ENCODE measurements at places on chromosomes 12 and 14.

DNA sequence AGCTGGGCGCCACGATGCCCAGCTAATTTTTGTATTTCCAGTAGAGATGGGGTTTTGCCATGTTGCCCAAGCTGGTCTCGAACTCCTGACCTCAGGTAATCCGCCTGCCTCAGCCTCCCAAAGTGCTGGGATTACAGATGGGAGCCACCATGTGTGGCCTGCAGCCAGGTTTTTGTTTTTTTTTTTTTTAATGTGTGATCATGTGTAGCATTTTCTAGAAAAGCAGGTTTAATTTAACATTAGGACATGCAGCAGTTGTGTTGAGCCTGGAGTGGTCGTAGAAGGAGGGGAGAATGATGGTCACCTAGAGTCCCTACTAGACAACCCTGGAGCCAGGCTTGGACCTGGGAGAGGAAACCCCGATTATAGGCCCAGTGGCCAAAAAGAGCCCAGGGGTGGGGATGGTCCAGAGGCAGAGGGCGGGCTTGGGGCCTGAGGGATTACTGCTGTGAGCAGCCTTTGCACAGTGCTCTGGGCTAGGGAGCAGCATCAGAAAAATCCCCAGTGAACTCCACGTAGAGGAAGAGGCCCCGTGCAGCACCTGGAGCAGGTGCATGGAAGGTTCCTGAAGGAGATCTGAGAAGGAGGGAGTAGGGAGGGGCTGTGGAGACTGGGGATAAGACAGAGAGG is 13.6 kb downstream of the DLK1 start:
- DNase-seq = no peak

GRCh38 chr12:51210690-51211395 is 7.0 kb downstream of the POU6F1 start:
- DNase-seq = no peak

DNA sequence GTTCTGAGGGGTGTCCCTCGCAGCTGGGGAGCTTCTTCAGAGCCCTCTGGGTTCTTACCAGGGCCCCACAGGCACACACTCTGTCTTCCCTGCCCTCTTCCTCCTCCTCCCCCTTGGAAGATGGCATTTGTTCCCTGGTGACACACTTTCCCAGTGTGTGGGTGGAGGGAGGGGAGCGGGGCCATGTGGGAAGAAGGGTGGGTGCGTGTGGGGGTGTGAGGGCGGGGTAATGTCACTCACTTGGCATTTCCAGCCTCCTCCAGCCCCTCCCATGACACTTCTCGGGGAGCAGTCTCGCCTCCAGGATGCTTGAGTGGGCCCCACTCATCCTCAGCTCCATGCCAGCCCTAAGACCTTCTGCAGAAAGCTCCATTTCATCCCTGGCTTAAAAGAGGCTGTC is 61.3 kb downstream of the ADCK1 start:
- no peak for DNase-seq

- no peak for DNase-seq
These were observed at the start of gene GRIN2B for GRCh38 chr12:13981296-13981962. Gene GRIN2B (minus strand): TSS chr12:13981602. CDS start chr12:13866208, 115,394 bp downstream.

- no peak for DNase-seq
These were observed 7.6 kb upstream of the IFI27 start for GRCh38 chr14:94102768-94103482.

- DNase-seq = no peak
These were observed 154.9 kb downstream of the MED13L start for GRCh38 chr12:116122628-116123027.

DNA sequence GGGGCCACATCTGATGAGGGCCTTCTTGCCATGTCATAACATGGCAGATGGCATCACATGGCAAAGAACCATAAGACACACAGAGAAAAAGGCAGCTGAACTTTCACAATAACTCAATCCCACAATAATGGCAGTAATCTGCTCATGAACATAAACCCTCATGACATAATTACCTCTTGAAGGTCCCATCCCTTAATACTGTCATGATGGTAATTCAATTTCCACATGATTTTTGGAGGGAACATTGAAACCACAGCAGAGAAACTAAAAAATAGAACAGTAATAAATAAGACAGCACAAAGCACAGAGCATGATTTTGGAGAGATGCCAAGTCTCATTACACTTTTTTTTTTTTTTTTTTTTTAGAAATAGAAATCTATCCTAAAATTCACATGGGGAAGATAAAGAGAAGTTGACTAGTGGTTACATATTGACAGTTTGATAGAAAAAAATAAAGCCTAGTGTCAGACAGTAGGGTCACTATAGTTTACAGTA is 61.8 kb upstream of the ATF7IP start:
- no peak for DNase-seq

GRCh38 chr12:29147731-29148595 is 1.1 kb upstream of the FAR2 start:
- DNase-seq = no peak

DNA sequence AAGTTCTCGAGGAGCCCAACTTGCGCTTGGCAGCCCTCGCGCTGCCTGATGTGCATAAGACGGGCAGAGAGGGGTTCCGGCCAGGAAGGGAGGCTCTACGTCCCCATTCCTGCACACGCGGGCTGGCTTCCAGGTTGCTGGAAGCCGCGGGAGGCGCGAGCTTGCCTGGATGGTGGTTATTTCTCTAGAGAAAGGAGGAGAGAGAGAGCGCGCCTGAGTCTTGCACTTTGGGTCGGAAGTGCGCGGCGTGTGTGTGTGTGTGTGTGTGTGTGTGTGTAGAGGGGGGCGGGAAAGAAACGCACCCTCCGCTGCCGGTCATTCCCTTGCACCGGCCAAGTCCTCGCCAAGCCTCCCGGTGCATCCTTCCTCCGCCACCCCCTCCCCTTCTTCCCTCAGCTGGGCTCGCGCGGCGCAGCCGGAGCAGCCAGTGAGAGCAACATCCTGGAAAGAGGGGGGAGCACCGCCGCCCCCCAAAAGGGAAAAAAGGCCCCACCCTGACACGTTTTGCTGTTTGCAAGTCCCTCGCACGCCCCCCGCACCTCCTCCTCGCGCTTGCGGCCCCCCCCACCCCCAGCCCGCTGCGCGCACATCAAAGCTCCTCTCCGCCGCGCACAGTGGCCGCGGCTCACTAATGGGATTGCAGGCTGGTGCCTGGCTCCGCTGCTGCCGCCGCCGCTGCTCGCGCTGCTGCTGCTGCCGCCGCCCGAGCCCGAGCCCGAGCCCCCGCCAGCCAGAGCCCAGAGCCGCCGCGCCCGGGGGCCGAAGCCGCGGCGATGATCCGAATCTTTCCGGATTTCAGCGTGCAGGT is 4.4 kb upstream of the NPAS3 start:
- DNase-seq = no peak

DNA sequence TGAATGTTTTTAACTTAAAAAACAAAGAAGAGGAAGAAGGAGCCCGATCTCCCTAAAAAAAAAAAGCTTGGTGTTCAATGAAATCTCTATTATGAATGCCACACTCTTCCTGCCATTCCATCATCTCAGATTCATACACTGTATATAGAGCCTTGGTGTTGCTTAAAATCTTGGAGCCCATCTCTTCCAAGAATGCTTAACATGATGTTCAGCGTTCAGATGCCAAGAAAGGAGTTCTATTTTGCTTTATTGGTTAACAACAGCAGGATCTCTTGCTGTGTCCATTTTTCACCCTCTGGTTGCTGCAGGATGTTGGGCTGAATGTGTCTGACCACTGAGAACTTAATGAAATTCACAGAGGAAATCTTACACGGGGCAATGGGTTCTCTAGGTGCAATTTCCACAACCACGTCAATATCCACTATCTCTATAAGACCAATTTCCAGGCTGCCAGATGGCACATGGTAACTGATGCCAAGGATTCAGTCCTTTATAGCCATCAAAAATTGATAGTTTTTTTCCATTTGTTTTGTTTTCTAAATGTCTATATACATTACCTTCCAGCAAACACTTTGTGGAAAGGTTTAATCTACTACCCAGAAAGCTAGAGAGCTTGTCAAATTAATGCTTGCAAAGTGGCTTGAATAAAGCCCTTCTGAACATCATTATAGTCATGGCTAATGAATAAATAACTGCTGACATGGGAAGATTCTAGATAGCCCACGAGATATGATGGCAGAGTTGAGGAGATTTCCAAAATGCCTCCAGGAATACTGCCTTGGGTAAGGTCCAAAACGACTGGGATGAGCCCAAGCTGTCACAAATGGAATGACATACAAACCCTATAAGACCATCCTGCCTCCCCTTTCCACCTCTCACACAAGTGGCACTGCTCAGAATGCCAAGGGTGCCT is 26.5 kb downstream of the RERG start:
- no peak for DNase-seq

GRCh38 chr14:104883681-104884361 is 18.8 kb downstream of the CEP170B start:
- no peak for DNase-seq

GRCh38 chr12:110108309-110109036 is 15.7 kb upstream of the IFT81 start:
- no peak for DNase-seq

- DNase-seq = no peak
These were observed 51.9 kb downstream of the GALNT8 start for GRCh38 chr12:4771960-4772566.

- DNase-seq = no peak
These were observed 14.5 kb upstream of the KICS2 start for GRCh38 chr12:64236549-64236948.

- DNase-seq = no peak
These were observed 37.0 kb downstream of the BTG1 start for GRCh38 chr12:92108651-92109050.

DNA sequence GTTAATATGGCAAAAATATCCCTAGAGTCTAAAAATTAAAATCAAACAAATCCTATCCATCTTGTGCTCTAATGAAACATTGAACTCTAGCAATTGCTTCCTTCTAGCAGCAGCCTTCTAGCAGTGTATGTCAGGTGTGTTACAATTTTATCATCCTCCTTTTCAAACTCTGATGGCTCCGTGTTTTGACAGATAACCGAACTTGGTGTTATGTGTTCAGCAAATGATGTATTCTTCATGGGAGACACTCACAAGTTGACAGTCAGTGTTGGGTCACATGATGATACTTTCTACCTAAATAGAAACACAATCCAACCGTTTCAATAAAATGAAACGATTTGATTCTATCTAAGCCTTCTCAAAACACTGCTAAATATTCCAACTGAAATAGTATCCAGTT is 525.3 kb upstream of the NOVA1 start:
- no peak for DNase-seq

DNA sequence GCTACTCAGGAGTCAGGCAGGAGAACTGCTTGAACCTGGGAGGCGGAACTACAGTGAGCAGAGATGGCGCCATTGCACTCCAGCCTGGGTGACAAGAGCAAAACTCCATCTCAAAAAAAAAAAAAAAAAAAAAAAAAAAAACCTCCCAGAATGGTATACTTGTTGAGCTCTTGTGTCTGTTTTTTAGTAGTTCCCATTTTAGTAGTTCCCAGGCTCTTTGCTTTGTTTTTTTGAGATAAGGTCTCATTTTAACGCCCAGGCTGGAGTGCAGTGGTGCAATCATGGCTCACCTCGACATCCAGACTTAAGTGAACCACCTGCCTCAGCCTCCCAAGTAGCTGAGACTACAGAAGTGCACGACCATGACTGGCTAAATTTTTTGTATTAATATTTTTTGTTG is 13.4 kb downstream of the ATXN2 start:
- no peak for DNase-seq

- no peak for DNase-seq
These were observed 185.1 kb downstream of the ATXN7L3B start for GRCh38 chr12:74722709-74723108.

GRCh38 chr12:25041006-25041741 is 92.3 kb upstream of the BCAT1 start:
- DNase-seq = no peak

DNA sequence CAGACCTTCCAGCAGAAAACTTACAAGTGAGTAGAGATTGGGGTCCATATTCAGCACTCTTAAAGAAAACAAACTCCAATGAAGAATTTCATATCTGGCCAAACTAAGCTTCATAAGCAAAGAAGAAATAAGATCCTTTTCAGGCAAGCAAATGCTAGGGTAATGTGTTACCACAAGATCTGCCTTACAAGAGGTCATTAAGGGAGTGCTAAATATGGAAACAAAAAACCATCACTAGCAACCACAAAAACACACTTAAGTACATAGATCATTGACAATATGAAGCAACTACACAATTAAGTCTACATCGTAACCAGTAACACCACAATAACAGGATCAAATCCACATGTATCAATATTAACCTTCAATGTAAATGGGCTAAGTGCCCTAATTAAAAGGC is 47.1 kb upstream of the CLEC14A start:
- no peak for DNase-seq

- no peak for DNase-seq
These were observed 22.0 kb upstream of the TMED10 start for GRCh38 chr14:75198291-75198933.

DNA sequence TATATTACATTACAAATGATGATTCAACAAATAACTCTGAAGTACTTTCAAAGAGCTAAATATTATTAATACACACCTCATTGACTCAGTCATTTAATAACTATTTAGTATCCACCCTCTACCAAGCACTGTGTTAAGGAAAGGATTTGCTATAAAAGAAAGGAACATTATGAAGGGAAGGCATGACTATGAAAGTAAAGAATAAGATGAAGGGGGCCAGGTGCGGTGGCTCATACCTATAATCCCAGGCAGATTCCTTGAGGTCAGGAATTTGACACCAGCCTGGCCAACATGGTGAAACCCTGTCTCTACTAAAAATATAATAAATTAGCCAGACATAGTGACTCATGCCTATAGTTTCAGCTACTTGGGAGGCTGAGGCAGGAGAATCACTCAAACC is 107.9 kb downstream of the PLCZ1 start:
- no peak for DNase-seq

Measured in stimulated activated CD4-positive, alpha-beta T cell treated with anti-CD3 and anti-CD28 coated beads, Interleukin-1b, Interleukin-23, amount 100 ng/mL, for 1 hour (primary cell).